Stimulated activated CD8-positive, alpha-beta memory T cell treated with anti-CD3 and anti-CD28 coated beads, Interleukin-4, amount 100 ng/mL, for 1 hour (primary cell): ENCODE measurements at places on chromosomes 1 and 21.

- DNase-seq = no peak
Observed at GRCh38 chr1:162500805-162501204, 3.2 kb downstream of the UHMK1 start.

DNA sequence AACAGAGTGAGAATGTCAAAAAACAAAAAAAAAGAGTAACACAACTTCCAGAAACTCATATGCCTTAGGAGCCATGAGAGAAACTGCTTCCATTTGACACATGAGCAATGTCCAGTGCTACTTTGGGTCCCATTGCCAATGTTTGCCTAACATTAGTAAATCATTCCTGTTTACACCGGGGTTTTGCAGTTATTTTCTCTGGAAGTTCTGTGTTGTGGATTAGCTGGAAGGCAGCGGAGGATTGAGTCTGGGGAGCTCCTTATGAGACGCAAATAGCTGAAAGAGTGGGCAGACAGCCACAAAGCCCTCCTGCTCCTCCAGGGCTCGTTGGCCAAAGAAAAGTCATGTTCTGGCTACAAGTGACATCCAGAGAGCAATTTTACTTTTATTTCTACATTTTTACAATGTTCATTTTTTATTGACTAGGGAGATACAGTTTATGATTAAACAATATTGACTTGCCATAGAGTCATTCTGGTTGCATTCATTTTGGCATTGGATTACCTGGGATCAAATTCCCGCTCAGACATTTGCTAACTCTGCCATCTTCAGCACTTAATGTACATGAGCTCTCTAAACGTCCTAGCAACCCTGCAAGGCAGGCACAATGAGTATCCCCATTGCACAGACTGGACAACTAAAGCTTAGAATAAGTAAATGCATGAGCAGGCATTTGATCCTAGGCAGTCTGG, 66.4 kb upstream of the GALNT2 start:
- DNase-seq = no peak

- DNase-seq = no peak
Observed at GRCh38 chr1:180521474-180522212, 19.3 kb upstream of the ACBD6 start.

GRCh38 chr21:32868631-32869454, 97.3 kb upstream of the PAXBP1 start:
- no peak for DNase-seq

DNA sequence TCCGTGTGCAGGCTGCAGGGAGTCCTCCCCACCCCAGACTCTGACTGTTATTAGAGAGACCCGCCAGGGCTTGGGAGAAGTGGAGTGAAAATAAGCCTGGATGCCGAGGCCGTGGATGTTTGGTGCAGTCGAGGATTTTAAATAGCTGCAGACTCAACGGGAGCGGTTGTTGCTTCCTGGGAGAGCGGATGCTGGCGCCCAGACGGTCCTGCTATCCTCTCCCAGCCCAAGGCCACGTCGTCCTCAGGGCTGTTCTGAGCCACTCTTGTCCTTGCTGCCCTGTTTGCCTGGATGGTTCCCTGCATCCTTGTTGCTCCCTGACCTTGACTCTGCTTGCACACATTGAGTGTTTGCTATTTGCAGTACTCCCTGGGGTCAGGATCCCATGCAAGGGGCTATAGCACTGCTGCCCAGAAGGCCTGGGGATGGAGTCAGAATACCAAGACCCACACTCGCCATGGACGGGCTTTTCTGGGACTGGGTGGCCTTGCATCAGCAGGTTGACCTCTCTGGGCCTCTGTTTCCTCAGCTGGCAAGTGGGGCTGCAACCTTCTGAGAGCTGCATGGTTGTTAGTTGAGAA, 205.3 kb upstream of the C1orf174 start:
- no peak for DNase-seq
